ENCODE measurements at places on chromosomes 2 and 18. TPM values are rescaled to one million over a fixed set of nuclear protein-coding genes. Genes with fewer than 3 reads are reported as not detected.

The HJURP gene
- total RNA-seq, result 1.1 TPM

The FAM237A gene
- total RNA-seq, result not detected

The THUMPD2 gene
- 8.7 TPM for total RNA-seq

The GPR75 gene
- total RNA-seq, result 1.3 TPM

The AGXT gene
- 0.24 TPM for total RNA-seq
